ENCODE measurements at places on chromosomes 7 and 10.

GRCh38 chr10:63866747-63867140, 345.5 kb downstream of the REEP3 start:
- no peak for DNase-seq

DNA sequence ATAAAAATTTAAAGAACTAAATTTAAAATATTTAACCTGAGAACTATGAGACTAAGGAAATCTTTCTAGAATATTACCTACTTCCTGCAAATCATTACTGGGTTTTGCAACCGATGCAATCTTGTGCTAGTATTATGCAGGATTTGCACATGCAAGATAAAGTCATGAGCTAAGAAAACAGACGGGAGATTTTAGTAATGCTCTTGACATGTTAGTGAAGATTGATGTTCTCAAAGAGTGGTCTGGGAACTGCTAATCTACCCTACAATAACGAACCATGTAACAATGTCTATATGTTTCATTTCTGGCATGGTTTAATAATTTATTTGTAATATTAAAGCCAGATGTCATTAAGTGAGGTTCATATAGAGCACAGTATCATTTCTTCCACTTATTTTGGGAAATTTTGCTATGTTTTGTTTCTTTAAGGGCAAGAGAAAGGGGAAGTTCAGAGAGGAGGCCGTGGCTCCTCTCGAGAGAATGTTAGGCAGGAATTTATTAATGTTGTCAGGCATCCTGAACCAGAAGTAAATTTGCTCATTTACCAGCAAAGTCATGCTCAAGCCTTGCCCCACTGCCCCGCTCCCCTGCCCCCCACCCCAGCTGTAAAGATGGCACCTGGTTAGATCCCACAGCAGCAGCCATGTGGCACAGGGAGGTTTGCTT, 22.8 kb downstream of the LRRC17 start:
- no peak for DNase-seq

DNA sequence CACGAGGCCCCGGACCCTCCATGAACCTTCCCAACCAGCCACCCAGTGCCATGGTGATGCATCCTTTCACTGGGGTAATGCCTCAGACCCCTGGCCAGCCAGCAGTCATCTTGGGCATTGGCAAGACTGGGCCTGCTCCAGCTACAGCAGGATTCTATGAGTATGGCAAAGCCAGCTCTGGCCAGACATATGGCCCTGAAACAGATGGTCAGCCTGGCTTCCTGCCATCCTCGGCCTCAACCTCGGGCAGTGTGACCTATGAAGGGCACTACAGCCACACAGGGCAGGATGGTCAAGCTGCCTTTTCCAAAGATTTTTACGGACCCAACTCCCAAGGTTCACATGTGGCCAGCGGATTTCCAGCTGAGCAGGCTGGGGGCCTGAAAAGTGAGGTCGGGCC, 90.6 kb upstream of the PDCD4 start:
- no peak for DNase-seq

DNA sequence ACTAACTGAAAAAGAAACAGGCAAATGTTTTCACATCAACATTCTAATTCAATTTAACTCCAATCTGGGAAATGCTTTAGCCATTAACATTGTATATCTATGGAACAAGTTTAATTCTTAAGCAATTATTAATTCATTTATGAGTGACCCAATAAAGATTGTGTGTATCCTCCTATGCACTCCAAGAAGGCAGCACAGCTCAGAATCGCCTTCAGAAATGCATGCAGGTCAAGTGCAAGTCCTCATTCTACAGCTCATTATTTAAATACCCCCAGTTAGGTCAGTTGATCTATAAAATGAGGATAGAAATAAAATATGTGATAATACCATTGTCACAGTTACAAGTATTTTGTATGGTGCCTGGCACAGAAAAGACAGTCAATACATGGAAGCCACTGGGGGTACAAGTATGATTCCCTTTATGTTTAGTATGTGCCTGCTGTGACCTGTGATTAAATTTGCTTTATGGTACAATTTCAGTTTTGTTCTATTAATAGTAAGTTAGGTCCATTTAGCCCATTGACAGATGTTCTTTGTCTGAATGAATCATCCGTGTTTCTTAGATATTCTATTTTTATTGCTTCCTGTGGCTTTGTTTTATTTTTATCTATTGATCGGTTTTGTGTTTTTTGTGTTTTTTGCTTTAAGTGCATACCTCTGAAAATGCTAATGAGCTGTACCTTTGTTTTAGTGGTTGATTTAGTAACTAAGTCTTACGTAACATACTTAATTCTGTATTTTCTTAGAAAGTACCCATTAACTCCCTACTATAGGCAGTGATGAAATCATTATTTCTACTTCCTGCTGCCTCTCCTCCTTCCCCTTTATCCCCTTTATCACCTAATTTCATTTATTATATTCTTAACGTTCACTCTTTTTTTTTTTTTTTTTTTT, 42.8 kb downstream of the CPXM2 start:
- no peak for DNase-seq

DNA sequence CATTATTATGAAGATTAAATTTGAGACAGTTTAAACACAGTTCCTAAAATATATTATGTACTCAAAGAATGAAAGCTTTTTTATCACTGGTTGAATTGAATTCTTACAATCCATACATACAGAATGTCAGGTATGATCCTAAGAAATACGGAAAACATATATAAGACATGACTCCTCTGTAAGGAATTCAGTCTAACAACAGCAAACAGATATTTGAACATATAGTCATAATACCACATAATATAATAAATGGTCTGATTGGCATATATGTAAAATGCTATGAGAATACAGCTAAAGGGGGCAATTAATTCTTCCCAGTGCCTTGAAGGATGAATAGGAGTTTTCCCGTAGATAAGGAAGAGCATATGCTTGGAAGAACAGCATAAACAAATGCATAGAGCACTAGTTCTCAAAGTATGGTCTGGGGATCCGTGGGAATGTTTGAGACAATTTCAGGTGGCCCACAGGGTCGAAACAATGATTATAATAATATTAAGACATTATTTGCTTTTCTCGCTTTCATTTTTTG, 10.6 kb upstream of the ARID5B start:
- no peak for DNase-seq

GRCh38 chr10:74035303-74035702, 37.4 kb downstream of the VCL start:
- no peak for DNase-seq

- DNase-seq: no peak
Measured at GRCh38 chr7:104275900-104276299, 52.5 kb upstream of the LHFPL3 start.

Measured in DMS153 (cell line).